Activated T-helper 1 cell treated with anti-CD3 and anti-CD28 coated beads, Interleukin-2, amount 50 U/mL, for 16 hours (primary cell): ENCODE measurements at places on chromosomes 4 and X.

DNA sequence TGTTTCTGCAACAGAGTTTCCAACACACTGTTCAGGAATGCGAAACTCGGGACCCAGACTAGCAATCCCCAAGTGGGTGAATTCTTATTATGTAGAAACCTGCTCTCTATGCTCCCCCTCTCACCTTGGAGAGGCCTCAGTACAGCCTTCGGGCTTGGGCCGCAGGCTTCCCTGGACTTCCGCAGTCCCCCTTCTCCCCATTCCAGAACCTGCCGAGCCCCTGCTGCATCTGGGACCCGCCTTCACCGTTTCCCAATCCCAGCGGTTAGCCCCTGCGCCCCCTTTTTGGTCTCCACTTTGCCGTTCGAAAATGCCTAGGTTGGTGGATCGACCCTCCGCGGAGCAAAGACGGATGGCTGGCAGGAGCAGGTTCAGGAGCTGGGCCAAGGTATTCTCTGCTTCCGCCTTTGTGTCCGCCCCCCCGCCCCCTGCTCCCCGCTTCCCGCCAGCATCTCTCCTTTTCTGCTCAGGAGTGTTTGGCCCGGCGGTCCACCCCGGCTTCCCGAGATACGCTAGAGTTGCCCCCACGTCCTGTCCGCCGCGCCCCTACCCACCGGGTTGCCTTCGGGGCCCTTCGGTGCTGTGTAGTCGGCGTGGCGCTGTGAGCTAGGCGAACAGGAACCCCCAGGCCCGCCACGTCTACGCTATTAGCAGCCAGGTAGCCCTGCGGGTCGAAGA, 11.5 kb downstream of the HAND2 start:
- no peak for DNase-seq

DNA sequence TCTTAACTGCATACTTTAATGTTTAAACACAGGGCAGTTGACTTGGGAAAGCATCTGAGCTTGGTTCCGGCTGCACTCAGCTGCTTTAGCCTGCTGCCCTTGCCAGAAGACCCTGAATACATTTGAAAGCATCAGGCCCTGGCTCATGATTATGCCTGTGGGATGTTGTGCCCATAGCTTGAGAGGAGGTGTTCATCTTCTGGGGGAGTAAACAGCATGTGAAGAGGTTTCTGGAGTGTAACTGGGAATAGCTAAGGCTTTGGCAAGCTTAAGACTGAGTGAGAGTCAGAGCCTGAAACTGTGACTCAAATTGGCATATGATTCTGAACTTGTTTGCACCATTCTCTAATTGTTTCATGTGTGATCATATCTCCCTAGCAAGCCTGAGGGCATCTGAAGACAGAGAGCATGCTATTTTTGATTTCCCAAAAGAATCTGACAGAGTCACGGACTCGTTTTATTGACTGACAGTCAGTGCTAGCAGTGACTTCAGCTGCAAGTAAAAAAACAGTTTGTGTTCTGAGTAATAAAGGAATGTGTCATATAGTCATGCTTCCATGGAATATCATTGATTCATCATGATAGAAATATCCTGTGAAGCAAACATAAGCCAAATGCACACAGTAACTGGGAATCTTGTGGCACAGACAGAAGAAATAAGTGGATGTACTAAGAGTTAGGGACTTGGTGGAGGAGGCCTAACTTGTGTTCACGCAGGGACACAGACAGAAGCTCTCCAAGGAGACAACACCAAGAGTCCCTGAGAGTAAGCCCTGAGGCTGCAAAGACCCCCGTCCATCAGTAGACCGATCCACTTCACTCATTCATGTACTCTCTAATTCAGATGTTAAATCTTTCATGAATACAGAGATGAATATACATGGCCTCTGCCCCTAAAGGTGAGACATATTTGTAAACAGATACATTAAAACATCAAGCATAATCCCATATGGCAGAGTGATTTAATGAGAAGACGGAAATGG, 100.7 kb downstream of the SYNPO2 start:
- no peak for DNase-seq

DNA sequence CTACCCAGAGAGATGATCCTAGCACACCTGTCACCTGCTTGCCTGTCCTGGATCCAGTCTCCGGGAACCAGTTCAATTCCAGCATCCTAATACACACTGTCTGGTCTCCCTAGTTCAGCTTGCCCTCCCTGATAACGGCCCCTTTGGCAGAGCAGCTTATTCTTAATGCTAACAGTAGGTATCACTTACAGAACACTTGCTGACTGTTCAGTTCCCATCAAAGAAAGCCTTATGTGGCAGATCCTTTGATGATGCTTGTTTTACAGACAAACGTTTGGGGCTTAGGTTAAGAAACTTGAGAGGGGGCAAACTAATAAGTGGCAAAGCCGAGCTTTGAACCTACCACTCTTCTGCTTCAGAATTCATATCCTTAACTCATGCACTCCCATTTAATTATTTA, 890 bp downstream of the RASSF6 start:
- no peak for DNase-seq

- DNase-seq = no peak
Measured at GRCh38 chr4:155657169-155657568, 9.5 kb upstream of the GUCY1A1 start.

GRCh38 chrX:69762340-69762739, 146.4 kb downstream of the EDA start:
- no peak for DNase-seq

DNA sequence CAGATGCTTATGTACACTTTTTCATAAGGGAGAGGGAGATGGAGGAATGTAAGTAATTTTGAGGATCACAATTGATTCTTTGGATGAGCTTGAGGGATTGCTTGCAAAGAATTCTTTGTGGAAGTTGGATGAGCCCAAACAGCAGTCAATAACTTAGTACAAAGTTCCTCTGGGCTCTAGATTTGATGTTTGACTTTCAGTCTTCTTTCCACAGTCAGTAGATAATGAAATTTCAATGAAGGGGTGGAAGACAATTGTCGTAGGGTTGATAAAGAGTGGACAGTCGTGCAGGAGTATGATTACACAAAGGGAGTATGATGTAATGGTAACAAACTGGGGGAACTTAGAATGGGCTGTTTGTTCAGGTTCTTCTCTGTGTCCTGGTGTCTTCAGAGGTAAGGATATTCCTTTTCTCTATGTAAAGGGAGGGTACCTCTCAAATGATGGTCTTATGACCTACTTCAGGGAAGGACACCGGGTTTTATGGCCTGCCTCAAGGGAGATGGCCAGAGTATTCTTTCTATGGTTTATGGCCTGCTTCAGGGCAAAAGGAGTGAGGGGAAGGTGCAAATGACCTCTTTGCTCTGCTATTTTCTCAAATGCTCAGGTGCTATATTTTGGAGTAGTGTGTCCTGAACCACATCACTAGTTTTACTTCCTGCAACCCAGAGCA, 1.7 kb upstream of the ABRAXAS1 start:
- DNase-seq = no peak

DNA sequence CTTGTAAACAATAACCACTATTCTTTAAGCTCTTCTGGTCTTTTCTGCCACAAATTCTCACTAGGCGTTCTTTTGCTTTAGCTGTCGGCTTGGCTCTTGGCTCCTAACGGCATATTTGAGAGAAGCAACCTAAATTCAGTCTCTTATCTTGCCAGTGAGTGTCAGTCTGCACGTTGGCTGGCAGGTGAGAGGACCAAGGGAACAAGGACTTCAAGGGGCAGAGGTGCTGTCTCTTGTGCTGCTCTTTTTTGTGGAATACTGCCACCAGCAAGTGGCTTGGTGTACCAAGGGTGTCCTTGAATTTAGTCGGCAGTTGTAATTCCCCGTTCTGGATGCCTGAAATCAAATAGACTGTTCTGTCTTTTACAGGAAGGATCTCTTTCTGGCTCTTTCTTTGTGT, 77.8 kb upstream of the SLC4A4 start:
- no peak for DNase-seq

DNA sequence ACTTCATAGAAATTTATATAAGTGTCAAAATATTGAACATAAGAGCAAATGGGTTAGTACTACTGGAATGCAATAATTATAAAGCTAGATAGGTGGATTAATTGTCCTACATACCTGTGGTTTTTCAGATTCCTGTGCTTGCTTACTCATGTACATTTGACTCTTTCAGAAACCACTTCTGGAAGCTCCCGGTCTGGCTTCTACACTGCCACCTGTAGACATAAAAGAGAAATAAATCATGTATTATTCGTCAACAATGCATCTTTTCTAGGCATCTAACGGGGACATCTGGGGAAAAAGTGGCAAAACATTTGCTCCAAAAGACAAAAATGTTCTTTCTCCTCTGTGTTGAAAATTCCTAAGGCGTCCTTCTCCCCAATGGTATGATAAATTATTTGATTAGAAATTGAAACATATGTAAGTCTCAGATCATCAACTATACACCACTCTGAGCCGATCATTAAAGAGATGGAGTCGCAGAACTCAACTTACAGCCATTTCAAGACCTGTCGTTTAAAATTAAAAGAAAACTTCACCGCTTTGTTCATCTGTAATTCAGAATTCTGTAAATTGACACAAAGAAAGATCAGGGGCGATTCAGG, 648.7 kb upstream of the DIPK2B start:
- no peak for DNase-seq

GRCh38 chr4:138740816-138741745, 274.5 kb upstream of the NOCT start:
- no peak for DNase-seq

- no peak for DNase-seq
Measured at GRCh38 chr4:3390288-3390811, 51.4 kb upstream of the HGFAC start.

GRCh38 chr4:16853640-16854039, 44.8 kb downstream of the LDB2 start:
- no peak for DNase-seq

GRCh38 chr4:120281581-120281980, 214.9 kb upstream of the MAD2L1 start:
- no peak for DNase-seq

- no peak for DNase-seq
Measured at GRCh38 chr4:183635741-183636140, 23.2 kb downstream of the RWDD4 start.
